ENCODE measurements at places on chromosomes 4 and X.

DNA sequence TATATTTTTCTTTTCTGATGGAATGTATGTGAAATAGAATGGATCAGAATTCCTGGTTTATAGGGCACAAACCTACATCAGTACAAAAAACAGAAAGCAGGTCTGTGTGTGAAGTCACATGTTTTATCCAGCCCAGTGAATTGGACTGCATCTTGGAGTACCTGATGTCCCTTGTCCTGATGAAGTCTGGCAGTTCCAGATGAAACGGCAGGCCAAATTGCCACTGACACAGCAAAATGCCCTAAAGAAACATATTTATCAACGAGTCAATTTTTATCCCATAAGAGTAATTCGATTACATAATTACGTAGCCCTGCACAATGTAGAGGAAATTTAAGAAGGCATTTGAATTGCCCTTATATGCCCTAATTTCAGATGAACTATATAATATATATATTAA is 37.8 kb upstream of the ATP6AP2 start:
- DNase-seq = no peak

- DNase-seq = no peak
These were observed 14.3 kb upstream of the FAM3A start for GRCh38 chrX:154530286-154530685.

DNA sequence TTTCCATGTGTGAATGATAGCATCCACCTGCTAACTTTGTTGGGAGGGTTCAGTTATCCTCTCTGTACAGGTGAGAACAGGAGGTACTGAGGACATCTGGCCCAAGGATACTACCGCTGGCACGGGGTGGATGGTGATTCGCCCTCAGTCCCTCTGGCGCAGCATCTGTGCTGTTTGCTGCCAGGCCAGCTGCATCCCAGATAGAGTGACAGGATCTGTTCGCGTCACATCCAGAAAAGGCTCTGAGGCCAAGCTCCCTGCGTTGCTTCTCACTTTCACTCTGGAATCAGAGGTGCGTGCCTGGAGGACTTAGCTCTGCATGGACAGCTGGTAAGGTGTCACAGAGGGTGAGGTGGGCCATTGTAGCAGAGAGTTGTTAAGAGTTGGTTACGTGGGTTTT is 95.4 kb downstream of the TBL1X start:
- no peak for DNase-seq

GRCh38 chr4:119172223-119172622 is 36.6 kb downstream of the MYOZ2 start:
- DNase-seq = no peak

- no peak for DNase-seq
These were observed 429.3 kb downstream of the INPP4B start for GRCh38 chr4:142416711-142417275.

GRCh38 chrX:14697451-14697850 is 168.1 kb downstream of the GLRA2 start:
- peak; percentile 4 for DNase-seq

DNA sequence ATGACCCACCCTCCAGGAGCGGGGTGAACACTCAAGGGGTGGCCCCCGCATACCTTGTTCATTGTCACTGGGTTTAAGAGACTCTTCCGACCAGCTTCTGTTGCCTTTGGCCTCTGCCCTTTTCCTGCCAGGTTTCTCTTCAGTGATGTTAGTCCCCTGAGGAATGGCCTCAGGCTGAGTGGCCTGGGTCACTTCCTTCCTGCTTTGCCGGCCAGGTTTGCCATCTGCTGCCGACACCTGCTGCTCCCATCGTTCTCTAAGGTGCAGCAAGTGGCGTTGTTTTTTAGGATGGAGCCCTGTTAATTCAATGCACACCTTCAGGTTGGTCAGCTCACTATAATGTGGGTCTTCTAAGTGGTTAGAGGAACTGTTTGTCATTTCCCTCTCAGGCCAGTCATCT is 34.2 kb downstream of the BCOR start:
- DNase-seq = no peak

GRCh38 chrX:49269767-49270248 is at the start of gene PPP1R3F:
PPP1R3F (plus strand) TSS chrX:49269793; CDS start chrX:49269870, 77 bp downstream.
- no peak for DNase-seq

DNA sequence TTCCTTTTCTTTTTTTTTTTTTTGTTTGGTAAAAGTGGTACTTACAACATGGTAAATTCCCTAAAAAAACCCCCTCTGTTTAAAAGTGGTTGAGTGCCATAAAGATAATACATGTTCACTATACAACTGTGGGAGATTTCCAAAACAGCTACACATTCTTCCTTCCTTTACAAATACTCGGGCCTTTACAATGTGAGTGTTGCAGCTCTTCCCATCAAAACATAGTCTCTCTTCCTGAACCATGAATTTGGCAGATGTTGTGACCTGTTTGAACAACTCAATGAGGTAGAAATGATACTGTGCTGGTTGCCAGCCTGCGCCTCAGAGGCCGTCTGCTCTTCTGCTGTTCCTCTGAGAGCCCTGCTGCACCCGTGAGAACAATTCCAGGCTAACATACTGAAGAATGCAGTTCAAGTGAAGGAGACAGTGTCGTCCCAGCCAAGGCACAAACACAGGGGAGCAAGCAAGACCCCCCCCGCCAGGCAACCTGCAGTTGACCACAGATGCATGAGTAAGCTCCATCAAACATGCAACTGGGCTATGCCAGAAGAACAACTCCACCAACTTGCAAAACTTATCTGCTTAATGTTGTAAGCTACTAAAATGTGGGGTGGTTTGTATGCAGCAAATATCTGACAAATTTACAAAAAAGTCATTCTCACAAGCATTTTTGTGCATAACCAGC is 645.0 kb downstream of the PCDH7 start:
- DNase-seq = no peak

DNA sequence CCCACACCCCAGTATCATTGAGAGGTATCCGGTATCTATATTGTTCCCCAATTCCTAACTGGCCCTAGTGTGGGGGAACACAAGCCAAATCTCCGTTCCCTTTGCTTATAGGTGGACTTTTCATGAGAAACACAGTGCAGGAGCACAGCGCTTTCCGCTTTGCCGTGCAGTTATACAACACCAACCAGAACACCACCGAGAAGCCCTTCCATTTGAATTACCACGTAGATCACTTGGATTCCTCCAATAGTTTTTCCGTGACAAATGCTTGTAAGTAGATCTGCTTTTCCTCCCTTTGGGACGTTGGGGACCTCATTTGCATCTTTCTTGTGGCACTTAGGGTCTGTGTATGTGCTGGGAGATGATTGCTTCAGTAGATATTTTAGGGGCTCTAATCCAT is 1.6 kb downstream of the GRIA3 start:
- DNase-seq = no peak

- DNase-seq = no peak
These were observed 81.6 kb downstream of the GK start for GRCh38 chrX:30734782-30735181.

GRCh38 chr4:171288816-171289432 is 524.3 kb upstream of the GALNTL6 start:
- DNase-seq = no peak
